Putamen (tissue), 1 donor: ENCODE measurements at places on chromosomes 7 and 10.

GRCh38 chr10:121481180-121481579 lies 117.1 kb downstream of the FGFR2 start:
- no peak for DNase-seq

DNA sequence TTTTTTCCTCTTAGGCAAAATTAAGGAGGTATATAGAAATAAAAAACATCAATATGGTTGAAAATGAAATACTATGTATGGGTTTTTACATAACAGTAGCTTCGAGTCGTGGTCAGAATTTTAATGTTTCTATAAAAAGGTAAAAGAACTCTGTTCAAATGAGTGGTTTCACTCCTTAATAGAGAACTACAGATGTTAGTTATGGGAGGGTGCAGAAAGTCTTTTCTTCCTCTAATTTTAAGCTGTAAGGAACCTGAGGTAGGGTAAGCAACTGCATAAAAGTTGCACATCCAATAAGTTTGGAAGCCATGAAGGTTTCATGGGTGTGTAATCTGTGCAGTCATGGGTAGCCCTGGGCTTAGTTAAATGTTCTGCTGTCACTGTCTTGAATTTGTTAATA lies 141.3 kb downstream of the SUGCT start:
- no peak for DNase-seq

- DNase-seq, result no peak
These were observed 211.5 kb upstream of the SLC26A5 start for GRCh38 chr7:103657474-103657894.

- DNase-seq, result no peak
These were observed 78.6 kb downstream of the CDH23 start for GRCh38 chr10:71475243-71475871.

GRCh38 chr7:108598914-108599580 lies 29.4 kb downstream of the DNAJB9 start:
- no peak for DNase-seq

- DNase-seq, result no peak
These were observed 199.7 kb upstream of the PITRM1 start for GRCh38 chr10:3372281-3372680.

- no peak for DNase-seq
These were observed 17.3 kb downstream of the SFTPA1 start for GRCh38 chr10:79628083-79628482.

- DNase-seq, result no peak
These were observed 158.0 kb downstream of the TRIL start for GRCh38 chr7:28800150-28800549.

GRCh38 chr7:85052056-85052737 lies 134.7 kb downstream of the SEMA3D start:
- no peak for DNase-seq

- no peak for DNase-seq
These were observed 15.1 kb downstream of the CAMK2B start for GRCh38 chr7:44310221-44310848.

GRCh38 chr10:31820778-31821369 lies 107.8 kb downstream of the ARHGAP12 start:
- no peak for DNase-seq

- no peak for DNase-seq
These were observed 59.8 kb upstream of the OPN4 start for GRCh38 chr10:86594535-86594934.

- DNase-seq, result peak; percentile 31
These were observed 86.2 kb downstream of the HIBADH start for GRCh38 chr7:27576360-27576944.

GRCh38 chr7:1953199-1954190 lies 279.2 kb downstream of the MAD1L1 start:
- DNase-seq, result no peak

- DNase-seq, result no peak
These were observed 473.7 kb downstream of the ATRNL1 start for GRCh38 chr10:115566867-115567266.

DNA sequence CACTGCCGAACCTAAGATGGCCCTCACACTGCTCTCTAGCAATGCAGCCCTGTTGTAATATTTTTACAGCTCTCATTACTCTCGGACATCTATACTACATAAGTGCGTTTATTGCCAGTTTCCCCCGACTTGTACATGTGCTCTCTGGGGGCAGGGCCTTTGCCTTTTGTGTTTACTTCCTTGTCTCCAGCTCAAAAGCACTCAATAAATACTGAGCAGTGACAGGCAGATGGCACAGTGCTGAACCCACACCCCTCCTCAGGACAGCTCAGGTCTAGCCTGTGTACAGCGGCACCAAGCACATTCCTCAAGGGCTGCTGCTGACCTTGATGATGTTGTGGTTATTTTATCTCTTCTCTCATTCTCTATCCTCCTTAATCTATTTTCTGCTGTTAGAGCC lies 68.0 kb upstream of the ELMO1 start:
- no peak for DNase-seq

- DNase-seq, result no peak
These were observed 448.7 kb upstream of the POM121L12 start for GRCh38 chr7:52586704-52587103.

DNA sequence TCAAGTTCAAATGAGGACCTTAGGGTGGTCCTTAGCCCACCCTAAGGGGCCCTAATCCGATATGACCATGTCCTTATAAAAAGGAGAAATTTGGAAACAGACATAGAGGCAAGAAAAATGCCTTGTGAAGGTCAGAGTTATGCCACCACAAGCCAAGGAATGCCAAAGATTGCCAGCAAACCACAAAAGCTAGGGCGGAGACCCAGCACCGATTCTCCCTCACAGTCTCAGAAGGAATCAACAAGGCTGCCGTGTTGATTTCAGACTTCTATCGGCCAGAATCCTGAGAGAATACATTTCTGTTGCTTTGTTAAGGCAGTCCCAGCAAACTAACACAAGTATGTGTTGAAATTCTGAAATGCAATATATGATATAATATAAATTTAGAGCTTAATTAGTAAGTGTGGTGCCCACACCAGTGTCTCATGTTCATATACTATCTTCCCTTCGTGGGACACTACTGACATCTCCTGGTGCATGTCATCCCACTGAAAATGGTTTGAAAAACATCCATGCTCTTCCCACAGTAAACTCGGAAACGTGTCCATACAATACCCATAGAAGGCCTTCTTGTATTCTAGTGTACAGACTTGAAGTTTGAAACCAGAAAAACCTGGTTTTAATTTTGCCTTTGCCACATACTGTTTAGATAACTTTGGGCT lies 349.0 kb downstream of the TNS3 start:
- no peak for DNase-seq

DNA sequence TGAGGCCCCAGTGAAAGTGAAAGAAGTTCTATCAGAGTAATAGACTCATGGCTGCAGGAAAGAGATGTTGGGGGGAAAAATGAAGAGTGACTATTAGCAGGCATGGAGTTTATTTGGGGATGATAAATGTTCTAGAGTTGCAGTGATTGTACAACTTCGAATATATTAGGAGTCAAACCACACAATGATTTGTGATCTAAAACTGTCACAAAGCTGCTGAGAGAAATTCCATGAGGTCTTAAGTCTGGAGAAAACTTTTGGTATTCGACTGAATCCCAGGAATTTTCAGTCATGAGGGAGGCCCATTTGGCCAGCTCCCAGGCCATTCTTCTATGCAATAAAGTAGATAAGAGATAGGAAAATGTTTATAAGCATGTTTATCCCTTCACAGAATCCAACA lies 55.9 kb upstream of the UNC5B start:
- no peak for DNase-seq

GRCh38 chr7:35717516-35717915 lies 22.6 kb upstream of the HERPUD2 start:
- DNase-seq, result no peak
